ENCODE measurements at places on chromosomes 6 and 20.

GRCh38 chr20:39631557-39631956 is 669.4 kb downstream of the DHX35 start:
- DNase-seq = no peak

DNA sequence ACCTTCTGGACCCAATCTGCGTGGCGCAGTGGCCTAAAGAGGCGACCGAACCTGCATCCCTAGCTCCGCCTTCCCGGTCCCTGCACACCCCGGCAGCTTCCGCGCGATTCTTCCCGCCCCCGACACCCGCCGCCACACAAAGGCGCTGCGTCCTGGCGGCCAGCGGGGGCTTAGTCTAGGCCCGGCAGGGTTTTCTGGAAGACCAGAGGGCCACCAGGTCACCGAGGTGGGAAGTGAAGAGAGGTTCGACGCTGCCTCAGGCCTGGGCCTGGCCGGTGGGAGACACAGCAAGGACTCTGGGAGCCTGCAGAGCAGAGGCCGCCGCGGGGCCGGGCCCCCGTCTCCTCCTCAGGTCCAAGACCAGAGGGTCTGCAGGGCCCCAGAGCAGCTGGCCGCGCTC is 154.9 kb downstream of the OR2B2 start:
- peak; percentile 73 for DNase-seq

DNA sequence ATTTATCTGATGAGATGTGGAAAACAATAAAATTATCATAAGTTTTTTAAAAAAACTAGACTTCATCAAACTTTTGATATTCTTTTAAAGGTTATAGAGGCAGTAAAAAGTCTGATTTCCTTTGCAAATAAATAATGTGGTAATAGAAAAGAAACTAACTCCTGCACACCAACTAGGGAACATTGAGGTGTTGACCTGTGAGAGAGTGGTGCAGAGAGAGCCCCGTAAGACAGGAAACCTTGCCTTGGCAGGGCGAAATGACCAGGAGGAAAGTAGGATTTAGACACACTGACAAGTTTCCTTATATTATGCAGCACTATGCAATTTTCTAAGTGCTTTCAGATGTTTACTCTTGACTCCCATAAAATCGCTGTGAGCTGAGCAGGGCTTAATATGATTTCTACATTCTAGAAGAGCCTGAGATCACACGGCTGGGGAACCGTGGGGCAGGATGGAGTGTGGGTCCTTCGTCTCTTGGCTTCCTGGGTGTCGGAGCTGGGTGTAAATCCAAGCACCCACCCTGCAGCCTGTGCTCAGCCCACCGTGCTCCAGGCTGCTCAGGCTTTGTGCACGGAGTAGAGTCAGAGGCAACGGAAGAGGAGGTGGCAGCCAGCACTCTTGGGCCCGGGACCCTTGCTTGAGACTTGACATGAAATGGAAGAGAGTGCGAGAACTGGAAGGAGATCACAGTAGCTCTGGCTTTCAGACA is 61.3 kb upstream of the FOXQ1 start:
- no peak for DNase-seq

GRCh38 chr6:83199863-83200225 is 6.7 kb downstream of the RWDD2A start:
- no peak for DNase-seq

DNA sequence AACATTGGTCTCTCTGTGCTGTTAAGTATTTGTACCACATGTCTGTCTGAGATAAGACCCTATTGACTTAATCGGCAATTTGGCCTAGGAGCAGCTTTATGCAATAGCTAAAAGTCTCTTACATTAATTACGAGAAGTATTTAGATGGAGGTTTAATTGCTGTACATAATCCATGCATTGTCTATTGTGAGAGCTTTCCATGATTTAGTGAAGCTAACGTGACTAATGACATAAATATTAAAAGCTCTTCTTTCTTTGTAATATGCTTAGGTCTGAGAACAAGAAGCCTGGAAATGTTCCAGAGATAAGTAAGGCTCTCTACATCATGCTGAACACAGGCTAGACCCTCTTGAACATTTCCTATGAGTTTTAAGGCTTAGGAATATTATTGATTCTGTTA is 32.7 kb upstream of the FAM83B start:
- no peak for DNase-seq

DNA sequence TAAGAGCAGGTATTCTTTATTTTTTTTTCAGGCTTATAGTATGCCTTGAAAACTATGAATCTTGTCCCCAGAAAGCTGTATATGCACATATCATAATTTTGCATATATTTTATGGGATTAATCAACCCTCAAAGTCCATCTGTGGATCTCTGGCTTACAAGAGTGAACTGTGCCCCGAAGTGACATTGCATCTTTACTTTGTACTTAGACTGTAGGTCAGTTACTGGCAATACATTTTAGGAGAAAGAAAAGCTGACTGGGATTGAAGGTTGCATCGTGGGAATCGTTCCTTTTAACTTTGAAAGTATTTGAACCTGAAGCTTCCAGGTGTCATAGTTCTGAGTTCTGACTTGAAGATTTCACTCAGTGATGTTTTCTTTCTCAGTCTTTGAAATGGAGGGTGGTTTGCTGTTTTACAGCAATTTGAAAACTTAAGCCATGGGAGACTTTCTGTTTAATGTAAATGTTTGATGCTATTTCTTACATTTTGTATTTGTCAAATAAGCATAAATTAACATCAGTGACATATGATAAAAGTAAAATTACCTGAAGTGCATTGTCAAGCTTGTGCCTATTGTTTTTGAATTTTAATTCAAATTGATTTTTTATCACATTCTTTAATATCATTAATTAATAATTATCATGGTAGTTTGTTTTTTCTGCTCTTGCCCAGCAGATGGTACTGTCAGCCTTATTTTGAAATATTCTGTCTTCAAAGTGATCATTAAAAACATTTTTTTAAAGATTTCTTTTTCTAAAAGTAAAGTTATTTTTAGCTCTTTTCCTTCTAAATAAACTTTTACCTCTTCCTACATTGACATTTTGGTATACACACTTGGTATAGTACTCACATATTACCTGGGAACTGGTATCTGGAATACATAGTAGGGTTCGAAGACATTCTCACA is 29.0 kb downstream of the L3MBTL3 start:
- no peak for DNase-seq

DNA sequence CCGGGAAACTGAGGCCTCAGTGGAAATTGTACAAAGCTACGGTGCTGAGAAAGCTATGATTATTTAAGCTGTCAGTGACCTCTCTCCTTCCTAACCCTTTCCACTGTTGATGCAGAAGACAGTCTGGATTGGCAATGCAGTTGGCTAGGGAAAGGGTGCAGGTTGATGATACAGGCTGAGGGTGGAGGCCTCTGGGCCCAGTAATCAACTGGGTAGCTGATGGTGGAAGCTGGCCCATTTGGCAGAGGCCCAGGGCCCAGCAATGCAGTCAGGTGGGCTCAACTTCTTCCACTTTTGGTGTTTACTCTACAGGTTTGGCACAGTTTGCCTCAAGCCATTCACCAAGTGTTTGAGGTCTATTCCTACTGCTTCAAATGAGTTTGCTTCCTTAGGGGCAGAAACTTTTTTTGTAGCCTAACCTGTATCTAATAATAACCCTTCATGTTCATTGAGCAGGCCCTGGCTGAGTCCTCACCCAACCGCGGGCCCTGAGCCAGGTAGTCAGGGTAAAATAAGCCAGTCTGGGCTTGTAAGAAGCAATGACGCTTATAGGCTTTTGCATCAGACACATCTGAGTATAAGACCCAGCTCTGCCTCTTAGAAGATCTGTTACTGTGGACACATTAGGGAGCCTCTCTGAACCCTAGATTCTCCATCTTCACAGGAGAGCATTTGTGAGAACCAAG is 12.1 kb downstream of the BCL2L1 start:
- no peak for DNase-seq

GRCh38 chr6:169665289-169665688 is 36.5 kb downstream of the WDR27 start:
- no peak for DNase-seq

- no peak for DNase-seq
Measured at GRCh38 chr20:6439737-6440442, 317.1 kb upstream of the FERMT1 start.

Data from H9 (cell line).